ENCODE measurements at places on chromosomes 12 and 14.

DNA sequence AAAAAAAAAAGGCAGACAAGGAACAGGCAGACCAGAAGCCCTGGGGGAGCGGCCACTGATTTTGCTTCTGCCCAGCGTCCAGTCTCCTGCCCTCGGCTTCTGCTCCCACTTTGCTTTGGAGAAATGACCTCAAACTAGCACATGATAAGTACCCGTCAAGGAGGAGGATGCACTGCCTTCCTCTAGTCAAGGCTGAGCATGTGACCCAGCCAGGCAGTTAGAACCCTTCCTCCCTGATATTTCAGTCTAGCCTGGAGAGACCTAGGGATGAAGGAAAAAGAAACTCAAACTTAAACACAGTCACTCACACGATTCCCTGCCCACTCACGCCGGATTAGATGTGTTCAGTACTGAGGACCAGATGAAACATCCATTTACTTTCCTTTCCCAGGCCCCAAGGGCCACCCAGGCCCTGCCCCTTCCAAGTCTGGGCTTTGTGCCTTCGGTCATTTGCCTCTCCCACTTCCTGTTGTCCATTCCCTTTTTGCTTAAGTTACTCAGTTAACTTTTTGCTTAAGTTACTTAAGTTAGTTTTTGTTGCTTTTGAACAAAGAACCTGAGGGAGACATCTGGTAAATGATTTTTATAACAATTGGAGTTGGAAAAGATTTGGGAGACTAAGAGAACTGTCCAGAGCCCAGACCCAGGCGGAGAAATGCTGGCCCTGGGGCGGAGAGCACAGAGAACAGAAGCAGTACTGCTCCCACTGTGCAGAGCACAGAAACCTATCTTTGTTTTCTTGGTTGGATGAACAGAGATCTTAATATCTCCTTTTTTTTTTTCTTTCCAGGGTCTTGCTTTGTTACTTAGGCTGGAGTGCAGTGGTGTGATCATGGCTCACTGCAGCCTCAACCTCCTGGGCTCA lies 23.0 kb upstream of the TTC7B start:
- DNase-seq = no peak

GRCh38 chr12:130385193-130385592 lies 47.5 kb downstream of the PIWIL1 start:
- DNase-seq = no peak

DNA sequence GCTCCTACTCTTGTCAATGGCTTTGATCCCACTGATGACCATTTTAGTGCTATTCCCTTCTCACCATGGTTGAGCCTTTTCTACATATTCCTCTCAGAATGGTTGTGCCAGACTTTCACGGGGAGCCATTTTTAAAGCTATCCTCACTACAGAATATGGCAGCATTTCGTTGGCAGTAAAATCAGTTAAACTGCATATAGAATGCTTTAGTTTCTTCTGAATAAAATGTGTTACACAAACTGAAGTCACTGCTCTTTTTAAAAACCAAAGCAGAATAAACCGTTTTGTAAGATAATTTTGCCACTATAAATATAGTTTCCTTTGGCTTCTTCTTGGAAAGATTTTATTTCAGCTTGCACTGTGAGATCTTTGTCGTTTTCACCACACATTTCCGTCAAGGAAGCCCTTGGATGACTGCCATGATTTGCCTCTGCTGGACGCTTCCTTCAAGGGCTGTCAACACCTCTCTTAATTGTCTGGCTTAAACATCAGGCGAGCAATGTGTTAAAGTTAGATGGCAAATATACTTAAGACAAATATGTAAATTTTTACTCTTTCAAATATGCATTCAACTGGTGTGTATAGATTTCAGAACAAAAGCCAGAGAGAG lies 624.2 kb downstream of the DIO2 start:
- DNase-seq = no peak

GRCh38 chr14:31263485-31264133 lies 56.0 kb upstream of the HECTD1 start:
- peak; percentile 98 for DNase-seq

- no peak for DNase-seq
Measured at GRCh38 chr12:79381248-79382208, 309.2 kb downstream of the PAWR start.

DNA sequence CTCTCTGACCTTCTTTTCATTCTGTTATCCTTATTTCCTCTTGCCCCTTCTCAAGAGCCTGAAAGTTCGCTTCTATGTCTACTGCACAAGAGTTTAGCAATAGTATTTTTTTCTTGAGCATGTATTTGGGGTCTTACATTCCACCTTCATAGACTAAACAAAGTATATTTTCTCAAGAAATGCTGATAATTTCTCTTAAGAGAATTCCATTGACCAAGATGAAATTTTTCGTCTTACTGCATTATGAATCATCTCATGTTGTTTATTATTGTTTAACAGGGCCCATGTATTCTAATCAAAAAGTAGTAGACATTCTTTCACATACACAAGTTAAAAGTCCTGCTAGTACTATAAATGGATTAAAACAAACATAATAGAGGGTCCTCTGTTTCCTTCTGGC lies 219.3 kb downstream of the C12orf50 start:
- no peak for DNase-seq

GRCh38 chr12:41967668-41968500 lies 176.8 kb downstream of the GXYLT1 start:
- DNase-seq = no peak

DNA sequence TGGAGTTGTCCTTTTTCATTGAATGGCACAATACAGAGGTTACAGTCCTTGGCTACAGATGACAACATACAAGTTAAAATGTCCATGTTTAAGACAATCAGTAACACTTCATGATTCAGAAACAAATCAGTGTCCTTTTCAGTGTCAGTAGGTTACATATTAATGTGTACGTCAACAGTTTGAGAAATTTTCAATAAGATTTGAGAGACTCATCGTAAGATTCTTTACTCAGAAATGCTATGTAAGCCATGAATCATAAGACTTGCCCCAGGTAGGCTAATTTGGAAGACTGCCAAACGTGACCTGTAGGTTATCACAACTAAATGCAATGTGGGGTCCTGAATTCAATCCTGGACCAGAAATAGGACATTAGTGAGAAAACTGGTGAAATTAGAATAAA lies 3.5 kb downstream of the RDH12 start:
- no peak for DNase-seq

DNA sequence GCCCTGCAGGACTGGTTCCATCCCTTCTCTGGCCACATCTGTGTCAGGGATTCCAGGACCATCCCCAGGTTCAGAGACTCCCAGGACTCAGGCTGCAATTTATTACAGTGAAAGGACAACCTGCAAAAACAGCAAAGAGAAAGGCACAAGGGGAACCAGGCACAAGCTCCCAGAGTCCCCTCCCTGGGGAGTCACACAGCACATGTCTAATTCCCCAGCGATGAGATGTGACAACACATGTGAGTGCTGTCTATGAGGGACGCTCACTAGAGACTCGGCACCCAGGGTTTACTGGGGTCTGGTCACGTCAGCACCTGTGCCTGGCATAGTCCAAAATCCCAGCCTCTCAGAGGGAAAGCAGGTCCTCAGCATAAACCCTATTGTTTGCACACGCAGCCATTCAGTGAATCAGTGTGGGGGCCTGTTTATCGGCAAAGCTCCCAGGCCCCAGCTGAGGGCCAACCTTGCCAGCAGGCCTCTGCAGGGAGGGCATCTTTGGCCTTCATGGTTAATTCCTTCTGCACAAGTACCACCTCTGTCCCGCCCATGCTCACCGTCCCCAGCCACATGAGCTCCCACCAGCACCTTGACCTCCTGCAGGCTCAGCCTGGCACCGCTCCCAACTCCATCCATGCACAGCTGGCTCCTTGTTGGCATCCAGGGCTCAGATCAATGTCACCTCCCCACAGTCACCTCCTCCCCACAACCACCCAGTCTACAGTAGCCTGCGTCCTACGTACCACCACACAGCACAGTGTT lies 198.9 kb upstream of the SFSWAP start:
- no peak for DNase-seq

GRCh38 chr12:124563401-124563800 lies 4.0 kb downstream of the NCOR2 start:
- no peak for DNase-seq

GRCh38 chr14:106694638-106695393 lies 1168.4 kb downstream of the TMEM121 start:
- DNase-seq = no peak

DNA sequence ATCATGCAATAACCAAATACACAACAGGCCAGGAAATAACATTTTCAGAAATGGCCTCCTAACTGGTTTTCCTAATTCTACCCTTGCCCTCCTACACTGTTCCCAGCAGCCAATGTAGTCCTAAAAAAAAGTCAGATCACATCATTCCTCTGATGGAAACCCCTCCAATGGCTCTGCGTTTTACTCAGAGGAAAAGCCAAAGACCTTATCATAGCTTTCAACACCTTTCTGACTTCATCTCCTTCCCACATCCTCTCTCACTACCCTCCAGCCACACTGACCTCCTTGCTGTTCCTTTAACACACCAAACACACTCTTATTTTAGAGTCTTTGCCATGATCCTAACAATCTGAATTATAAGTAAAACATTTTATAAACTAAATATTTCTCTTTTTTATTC lies 1.1 kb downstream of the MED6 start:
- no peak for DNase-seq

DNA sequence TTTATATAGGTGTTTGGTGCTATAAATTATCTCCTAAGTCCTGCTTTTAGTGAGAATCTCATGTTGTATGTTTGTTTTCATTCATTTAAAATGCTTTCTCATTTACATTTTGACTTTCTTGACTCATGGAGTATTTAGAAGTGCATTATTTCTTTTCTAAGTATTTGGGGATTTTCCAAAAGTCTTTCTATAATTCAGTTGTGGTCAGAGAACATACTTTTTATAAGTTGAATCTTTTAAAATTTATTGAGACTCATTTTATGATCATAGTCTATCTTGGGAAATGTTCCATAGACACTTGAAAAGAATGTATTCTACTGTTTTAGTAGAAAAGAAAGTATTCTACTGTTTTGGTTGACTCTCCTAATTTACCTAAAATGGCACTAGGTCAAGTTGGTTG lies 168.2 kb downstream of the AKAP6 start:
- no peak for DNase-seq

GRCh38 chr12:96502477-96502876 lies 13.1 kb downstream of the CFAP54 start:
- DNase-seq = no peak

GRCh38 chr12:32983332-32983731 lies 86.8 kb upstream of the PKP2 start:
- DNase-seq = no peak
